ENCODE measurements at places on chromosomes 2 and 18.

DNA sequence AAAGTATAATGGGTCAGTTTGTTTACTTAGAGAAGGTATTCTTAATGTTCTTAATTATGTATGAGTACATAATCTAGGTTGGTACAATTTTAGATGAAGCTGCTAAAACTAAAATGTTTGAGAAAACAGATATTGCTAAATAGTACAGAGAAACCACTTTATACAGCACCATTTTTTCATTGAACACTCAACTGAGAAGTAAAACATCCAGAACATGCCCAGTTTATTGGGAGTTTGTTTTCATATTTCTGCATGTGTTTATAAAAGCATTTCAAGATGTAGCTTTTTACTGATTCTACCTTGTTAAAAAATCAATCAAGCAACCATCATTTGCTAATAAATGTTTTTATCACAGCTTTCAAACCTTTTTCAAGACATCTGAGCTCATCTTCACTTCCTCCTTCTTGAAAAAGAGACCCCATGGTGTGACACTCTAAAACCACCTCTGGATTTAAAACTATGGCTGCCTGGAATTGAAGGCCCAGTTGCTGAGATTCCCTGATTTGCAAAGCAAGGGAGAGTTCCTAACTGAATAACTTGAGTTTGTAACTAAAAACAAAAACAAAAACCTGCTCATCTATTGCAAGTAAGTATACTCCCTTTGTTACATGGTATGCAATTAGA, 585.9 kb downstream of the ZEB2 start:
- no peaks in the 10 kb centered on the region for H3K27me3 ChIP-seq
- DNase-seq = no peak
- H3K27ac ChIP-seq = no peak overlapping the region
- H3K4me3 ChIP-seq = no peak overlapping the region
- no peaks in the 10 kb centered on the region for H3K36me3 ChIP-seq

- H3K4me1 ChIP-seq = no peaks in the 10 kb centered on the region
- DNase-seq = no peak
- no peak overlapping the region for H3K4me3 ChIP-seq
- no peak overlapping the region for H3K27ac ChIP-seq
- no peaks in the 10 kb centered on the region for H3K27me3 ChIP-seq
- no peaks in the 10 kb centered on the region for H3K36me3 ChIP-seq
Measured at GRCh38 chr2:231521-232185, 32.2 kb downstream of the SH3YL1 start.

GRCh38 chr18:11137400-11137799, 12.0 kb downstream of the PIEZO2 start:
- DNase-seq = no peak
- H3K4me3 ChIP-seq = no peak overlapping the region
- H3K36me3 ChIP-seq = no peaks in the 10 kb centered on the region
- H3K4me1 ChIP-seq = no peaks in the 10 kb centered on the region
- peaks cover 12% of the 10 kb centered on the region for H3K27me3 ChIP-seq

DNA sequence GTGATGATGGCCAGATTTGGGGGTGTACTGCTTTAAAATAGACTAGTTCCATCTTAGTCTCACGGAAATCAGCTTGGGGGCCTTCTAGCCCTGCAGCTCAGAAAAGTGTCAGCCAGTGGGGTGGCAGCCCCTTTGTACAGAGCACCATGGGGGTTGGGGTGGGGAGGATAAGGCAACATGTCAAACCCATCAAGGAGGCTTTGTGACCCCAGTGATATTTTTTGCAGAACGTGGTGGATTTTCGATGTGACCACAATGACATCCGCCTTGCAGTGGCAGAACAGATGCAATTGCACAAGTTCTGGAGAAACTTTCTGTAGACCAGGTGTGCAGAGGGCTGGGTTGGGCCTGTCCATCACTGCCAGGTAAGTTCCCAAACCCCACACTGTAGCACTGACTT, 3.0 kb upstream of the CD8A start:
- no peak overlapping the region for H3K4me3 ChIP-seq
- H3K36me3 ChIP-seq = no peaks in the 10 kb centered on the region
- DNase-seq = no peak
- no peaks in the 10 kb centered on the region for H3K4me1 ChIP-seq

DNA sequence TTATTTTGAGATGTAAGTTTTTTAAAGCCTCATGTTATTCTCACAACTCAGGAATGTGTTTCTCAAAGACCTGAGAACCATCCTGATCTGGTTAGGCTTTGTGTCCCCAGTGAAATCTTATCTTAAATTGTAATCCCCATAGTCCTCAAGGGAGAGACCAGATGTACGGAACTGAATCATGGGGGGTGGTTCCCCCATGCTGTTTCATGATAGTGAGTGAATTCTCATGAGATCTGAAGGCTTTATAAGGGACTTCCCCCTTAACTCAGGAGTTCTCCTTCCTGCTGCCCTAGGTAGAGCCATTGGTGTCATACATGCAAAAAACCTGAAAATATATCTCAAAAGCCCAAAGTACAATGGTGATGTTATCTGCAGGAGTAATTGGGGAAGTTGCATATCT, 836.7 kb downstream of the CBLN2 start:
- DNase-seq = no peak
- H3K27me3 ChIP-seq = no peaks in the 10 kb centered on the region
- H3K36me3 ChIP-seq = no peaks in the 10 kb centered on the region
- H3K4me3 ChIP-seq = no peak overlapping the region
- H3K27ac ChIP-seq = no peak overlapping the region

DNA sequence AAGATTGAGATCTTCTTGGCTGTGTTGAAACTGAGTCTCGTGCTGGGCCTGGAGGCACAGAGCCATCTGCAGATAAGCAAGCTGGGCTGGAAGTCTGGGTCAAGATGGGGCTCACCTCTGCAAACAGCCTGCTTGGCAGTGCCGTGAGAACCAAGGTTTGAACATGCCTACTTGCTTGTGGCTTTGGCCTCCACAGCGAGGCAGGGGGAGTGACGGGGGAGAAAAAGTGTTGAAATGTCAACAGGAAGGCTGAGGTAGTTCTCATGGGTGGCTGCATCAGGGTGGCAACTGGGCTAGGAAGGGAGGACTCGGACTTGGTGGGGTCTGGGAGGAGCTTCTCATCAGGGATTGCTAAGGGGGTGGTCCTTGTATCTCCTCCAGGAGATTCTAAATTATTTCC, 99.7 kb downstream of the THNSL2 start:
- H3K27me3 ChIP-seq = no peaks in the 10 kb centered on the region
- H3K36me3 ChIP-seq = no peaks in the 10 kb centered on the region
- no peak overlapping the region for H3K4me3 ChIP-seq

- H3K36me3 ChIP-seq = no peaks in the 10 kb centered on the region
- H3K27ac ChIP-seq = no peak overlapping the region
- no peak overlapping the region for H3K4me3 ChIP-seq
- no peaks in the 10 kb centered on the region for H3K4me1 ChIP-seq
Measured at GRCh38 chr2:191856111-191856876, 9.4 kb upstream of the CAVIN2 start.

DNA sequence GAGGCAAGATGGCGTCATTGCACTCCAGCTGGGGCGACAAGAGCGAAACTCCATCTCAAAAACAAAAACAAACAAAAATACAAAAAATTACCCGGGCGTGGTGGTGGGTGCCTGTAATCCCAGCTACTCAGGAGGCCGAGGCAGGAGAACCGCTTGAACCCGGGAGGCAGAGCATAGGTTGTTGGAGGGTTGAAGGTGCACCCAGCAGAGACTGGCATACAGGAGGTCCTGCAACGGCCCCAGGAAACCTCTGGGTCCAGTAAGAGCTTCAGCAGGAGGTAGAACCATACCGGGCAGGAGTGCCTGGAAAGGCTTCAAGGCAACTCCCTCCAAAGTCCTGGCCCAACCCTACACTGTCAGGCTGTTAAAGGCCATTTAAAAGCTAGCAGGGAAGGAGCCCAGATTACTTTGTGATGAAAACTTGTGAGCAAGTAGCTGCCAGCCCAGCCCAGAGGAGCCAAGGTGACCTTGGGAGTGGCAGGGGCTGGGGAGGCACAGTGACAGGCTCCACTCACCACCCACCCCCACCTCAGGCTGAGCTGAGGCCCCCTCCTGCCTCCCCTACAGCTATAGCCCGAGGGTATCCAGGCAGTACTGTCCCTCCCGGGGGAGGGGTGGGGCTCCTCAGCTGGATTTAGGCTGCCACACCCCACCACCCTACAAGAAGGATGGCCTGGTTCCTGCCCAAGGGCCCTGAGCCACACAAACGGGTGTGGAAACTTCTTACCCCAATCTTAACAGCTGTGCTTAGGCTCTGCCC, 28.1 kb downstream of the TFCP2L1 start:
- no peak for DNase-seq
- H3K4me1 ChIP-seq = no peaks in the 10 kb centered on the region
- no peak overlapping the region for H3K4me3 ChIP-seq
- no peak overlapping the region for H3K27ac ChIP-seq
